ENCODE measurements at places on chromosomes 7 and 10. TPM values are rescaled to one million over a fixed set of nuclear protein-coding genes. Genes with fewer than 3 reads are reported as not detected.

DNA sequence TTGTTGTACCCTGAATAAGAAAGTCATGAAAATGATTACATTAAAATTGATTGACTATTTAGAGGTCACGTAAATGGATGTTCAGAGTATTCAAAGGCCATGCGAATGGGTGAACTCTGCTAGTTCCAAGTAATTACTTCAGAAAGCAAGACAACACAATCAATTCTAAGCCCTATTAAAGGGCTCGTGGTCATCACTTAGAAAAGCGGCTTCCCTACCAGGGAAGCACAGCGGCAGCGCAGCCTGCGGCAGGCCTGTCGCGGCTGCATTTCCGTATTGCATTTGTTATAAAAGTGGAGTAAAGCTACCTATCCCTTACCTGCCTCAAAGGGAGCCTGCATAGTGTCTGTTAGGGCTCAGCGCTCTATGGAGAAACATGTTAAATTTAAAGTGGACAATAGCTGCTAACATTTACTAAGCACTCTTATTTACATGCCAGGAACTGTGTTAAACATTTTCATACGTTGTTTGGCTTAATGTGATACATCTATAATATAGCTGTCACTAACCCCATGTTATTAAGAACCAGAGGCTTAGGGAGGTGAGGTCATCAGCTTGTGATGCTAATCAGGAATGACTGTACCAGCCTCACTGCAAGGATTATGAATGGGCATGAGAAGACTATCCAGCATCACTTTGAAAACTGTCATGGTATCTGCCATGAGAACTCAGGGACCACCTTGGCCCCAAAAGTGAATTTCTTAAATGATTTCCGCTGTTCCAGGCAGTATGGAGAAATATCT lies 187.5 kb downstream of the CELF2 start:
- DNase-seq: no peak

GRCh38 chr10:1274111-1274661 lies 218.0 kb downstream of the WDR37 start:
- no peak for DNase-seq

Gene PROSER2
- total RNA-seq: 4.8 TPM

DNA sequence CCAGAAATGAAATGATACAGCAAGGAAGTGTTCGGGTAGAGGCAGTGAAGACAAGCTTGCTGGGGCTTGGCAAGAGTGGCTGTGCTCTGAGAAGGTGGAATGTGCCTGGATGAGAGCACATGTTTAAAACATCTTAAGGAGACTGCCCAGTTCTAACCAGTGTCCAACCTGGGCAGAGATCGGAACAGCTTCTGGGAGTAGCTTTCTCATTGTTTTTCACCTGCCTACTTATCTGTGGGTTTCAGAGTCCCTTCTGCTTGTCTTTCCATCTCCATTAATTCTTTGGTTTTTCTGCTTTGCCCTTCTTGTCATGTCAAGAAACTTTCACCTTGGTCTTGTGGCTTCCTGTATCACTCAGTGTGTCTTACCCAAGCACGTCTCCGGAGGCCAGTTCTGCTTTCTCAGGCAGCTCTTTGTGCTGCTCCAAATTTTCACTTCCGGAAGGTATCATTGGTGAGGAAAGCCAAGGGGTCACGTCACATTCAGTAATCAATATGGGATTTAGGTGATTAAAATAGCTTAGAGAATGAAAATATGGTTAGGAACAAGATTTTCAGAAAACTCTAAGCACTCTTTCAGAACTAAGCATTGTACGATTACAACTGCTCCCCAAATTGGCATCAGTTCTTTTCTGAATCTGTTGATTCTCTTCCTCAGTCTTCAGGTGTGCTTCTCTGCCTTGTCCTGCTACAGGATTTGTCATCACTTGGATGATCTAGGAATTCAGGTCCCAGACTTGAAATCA lies 5.5 kb upstream of the LAMB4 start:
- no peak for DNase-seq

Gene OR2A1
- total RNA-seq: not detected

DNA sequence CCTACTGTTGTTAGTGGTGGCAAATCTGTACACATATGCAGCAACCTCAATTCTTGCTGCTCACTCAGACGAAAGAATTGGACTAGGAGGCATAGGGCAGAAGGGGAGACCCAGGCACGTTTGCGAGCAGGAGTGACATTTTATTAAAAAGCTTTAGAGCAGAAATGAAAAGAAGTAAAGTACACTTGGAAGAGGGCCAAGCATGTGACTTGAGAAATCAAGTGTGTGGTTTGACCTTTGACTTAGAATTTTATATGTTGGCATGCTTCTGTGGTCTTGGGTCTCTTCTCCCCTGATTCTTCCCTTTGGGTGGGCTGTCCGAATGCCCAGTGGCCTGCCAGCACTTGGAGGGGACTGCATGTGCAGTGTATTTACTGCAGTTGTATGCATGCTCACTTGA lies 205.5 kb upstream of the SEMA3D start:
- DNase-seq: no peak

Gene ETV1
- 5.3 TPM for total RNA-seq

Gene MEIG1
- not detected for total RNA-seq

GRCh38 chr10:86402283-86402941 lies 35.8 kb upstream of the GRID1 start:
- DNase-seq: no peak

- DNase-seq: no peak
Observed at GRCh38 chr7:131741446-131741845, 185.0 kb upstream of the PODXL start.

Gene HABP2
- not detected for total RNA-seq

Gene ADIRF
- total RNA-seq: 882 TPM

- no peak for DNase-seq
Observed at GRCh38 chr10:102425444-102425843, 4.8 kb downstream of the FBXL15 start.

GRCh38 chr7:150738591-150739001 lies 1.4 kb downstream of the GIMAP5 start:
- no peak for DNase-seq

GRCh38 chr10:1208366-1209311 lies 152.5 kb downstream of the WDR37 start:
- no peak for DNase-seq

Gene PHYHIPL
- total RNA-seq: not detected

DNA sequence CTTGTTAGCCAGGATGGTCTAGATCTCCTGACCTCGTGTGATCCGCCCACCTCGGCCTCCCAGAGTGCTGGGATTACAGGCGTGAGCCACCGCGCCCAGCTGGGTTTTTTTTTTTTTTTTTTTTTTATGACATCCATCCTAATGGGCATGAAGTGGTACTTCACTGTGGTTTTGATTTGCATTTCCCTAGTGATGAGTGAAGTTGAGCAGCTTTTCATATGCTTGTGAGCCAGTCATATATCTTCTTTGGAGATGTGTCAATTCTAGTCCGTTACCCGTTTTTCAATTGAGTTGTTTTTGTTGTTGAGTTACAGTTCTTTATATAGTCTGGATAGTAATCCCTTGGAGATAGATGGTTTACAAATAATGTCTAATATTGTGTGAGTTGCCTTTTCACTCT lies 127.7 kb downstream of the SMURF1 start:
- DNase-seq: no peak

DNA sequence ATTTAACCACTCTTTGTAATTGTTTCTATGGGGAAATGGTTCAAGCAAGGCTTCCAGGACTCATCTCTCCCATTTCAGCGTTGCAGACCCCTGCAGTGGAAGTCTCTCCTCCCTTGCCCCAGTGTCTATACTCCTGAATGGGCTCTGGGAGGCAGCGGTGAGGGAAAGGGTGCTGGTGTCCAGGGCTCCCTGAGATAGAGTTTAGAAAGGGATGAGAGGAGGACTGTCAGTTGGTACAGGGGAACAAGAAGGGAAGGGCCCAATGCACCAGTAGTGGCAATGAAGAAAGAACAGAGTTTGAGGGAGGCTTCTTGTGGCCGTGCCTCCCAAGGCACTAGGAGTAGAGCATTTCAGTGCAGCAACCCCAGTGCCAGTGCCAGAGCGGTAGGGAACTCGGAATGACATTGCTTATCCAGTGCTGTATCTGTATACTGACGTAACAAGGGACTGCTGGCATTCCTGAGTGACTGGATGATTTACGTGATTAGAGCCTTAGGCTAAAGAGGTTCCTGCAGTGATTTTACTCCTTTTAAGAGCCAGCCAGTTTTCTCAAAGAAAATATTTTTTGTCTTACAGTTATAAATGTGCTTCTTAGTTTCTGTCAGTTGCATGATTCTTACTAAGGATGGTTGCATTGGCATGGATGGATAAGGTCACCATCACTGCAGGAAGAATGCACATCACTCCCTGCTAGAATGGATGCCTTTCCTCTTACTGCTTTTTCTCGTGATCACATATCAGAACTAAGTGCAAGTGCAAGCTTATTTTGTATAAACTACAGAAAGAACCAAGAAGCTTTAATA lies 28.0 kb downstream of the PRPF18 start:
- no peak for DNase-seq

GRCh38 chr10:93495654-93496321 lies 624 bp upstream of the CEP55 start:
- peak; percentile 70 for DNase-seq

DNA sequence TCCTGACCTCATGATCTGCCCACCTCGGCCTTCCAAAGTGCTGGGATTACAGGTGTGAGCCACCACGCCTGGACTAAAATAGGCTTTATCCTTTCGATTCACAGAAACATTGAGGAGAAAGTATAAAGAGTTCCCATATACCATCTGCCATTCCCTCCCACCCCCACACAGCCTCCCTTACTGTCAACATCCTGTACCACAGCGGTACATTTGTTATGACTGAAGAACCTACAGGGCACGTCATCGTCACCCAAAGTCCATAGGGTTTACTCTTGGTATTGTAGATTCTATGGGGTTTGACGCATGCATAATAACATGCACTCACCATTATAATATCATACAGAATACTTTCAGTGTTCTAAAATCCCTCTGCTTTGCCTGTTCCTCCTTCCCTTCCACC lies 28.0 kb downstream of the ARL5B start:
- DNase-seq: no peak

DNA sequence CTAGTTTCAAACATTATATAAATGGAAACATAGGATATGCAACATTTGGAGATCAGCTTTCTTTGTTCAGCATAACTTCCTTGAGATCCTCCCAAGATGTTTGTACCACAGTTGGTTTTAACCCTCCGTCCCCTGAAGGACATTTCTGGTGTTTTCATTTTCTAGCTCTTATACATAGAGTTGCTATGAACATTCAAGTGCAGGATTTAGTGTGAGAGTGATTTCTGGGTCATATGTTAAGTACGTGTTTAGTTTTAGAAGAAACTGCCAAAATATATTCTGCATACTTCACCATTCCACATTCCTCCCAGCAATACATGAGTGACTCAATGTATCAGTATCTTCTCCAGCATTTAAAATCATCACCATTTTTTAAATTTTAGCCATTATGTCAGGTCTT lies 588.7 kb upstream of the PFKP start:
- no peak for DNase-seq

DNA sequence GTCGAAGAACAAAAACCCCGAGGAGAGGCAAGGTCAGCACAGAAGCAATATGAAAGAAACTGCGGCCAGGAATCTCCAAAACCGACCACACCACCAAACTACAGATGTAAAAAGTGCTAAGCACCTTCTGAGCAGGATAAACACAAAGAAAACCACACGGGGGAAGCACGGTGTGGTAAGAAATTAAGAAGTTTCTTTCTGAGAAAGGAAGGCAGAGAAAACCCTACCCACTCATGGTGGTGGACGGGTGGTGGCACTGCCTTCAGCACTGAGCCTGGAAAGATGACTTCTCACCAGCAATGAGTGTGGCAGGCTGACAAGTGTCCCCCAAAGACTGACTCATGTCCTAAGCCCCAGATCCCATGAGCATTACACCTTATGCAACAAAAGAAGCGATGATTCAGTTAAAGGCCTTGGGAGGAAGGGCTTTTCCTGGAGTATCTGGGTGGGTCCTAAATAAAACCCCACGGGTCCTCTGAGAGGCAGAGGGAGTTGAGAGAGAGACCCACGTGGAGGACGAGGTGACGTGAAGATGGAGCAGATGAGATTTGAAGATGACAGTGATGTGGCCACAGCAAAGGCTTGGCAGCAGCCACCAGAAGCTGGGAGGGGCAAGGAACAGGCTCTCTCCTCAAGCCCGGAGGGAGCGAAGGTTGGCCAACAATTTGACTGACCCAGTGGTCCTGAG lies 124.9 kb downstream of the DLG5 start:
- no peak for DNase-seq

Gene AGR3
- not detected for total RNA-seq

DNA sequence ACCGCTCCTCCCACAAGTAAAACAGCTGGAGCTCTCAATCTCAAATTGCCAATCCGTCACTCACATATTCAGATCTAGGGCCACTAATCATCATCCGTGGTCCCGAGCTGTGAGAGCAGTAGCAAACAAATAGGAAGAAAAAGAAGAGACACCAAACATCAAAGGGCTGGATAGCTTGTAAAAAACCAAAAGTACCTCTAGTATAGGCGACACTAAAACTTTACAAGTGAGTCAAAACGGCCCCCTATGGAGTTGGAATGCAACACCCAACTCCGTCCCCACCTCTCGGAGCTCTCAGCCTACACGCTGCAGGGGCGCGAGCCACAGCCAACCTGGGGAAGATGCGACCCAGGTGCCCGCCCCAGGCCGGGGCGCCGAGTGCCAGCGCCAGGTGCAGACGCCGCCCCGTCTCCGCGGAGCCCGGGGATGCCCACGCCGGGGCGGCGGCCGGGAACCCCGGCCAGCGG lies 581 bp downstream of the FAM3C start:
- DNase-seq: no peak

DNA sequence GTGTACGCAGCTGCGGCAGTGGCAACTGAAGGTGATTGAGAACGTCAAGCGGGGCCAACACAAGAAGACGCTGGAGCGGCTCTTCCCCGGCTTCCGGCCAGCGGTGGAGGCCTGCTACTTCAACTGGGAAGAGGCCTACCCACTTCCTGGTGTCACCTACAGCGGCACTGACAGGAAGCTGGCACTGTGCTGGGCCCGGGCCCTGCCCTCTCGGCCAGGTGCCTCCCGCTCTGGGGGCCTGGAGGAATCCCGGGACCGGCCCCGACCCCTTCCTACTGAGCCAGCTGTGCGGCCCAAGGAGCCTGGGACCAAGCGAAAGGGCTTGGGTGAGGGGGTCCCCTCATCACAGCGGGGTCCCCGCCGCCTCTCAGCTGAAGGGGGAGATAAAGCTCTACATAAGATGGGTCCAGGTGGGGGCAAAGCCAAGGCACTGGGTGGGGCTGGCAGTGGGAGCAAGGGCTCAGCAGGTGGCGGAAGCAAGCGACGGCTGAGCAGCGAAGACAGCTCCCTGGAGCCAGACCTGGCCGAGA lies 6.5 kb downstream of the ZSWIM8 start:
- DNase-seq: no peak

Gene AGR2
- not detected for total RNA-seq

Gene NEUROD6
- not detected for total RNA-seq

Gene PDE1C
- 1.4 TPM for total RNA-seq

Gene CARD11
- total RNA-seq: 0.64 TPM

DNA sequence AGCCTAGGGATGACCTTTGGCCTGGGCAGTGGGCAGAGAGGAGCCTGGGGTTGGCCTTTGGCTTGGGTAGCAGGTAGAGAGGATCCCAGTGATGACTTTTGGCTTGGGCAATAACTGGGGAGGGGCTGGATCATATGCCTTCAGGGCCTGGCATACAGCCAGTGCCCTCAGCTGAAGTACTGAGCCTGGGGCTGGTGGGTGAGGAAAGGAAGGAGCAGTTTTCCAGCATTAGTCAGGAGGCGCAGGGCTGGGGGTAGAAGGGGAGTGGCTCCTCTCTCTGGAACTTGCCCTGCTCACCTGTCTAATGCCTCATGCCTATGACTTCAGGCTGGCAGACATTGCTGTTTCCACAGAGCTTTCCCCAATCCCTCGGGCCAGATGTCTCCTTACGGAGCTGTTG lies 15.2 kb upstream of the COMTD1 start:
- DNase-seq: peak; percentile 37

Gene ADAM12
- not detected for total RNA-seq

GRCh38 chr7:64312826-64313225 lies 935 bp upstream of the ZNF736 start:
- DNase-seq: no peak

Data from ascending aorta (tissue), 2 donors.